ENCODE measurements at places on chromosomes 4 and X.
A peak's percentile ranks its signal among the peaks of the same experiment; 100 is the strongest.

GRCh38 chrX:41602816-41603345, 85.9 kb upstream of the GPR34 start:
- no peak for DNase-seq

- peak; percentile 19 for DNase-seq
Measured at GRCh38 chr4:26330946-26331345, 10.1 kb downstream of the RBPJ start.

- DNase-seq, result no peak
Measured at GRCh38 chr4:32429151-32429550, 1709.0 kb downstream of the PCDH7 start.

DNA sequence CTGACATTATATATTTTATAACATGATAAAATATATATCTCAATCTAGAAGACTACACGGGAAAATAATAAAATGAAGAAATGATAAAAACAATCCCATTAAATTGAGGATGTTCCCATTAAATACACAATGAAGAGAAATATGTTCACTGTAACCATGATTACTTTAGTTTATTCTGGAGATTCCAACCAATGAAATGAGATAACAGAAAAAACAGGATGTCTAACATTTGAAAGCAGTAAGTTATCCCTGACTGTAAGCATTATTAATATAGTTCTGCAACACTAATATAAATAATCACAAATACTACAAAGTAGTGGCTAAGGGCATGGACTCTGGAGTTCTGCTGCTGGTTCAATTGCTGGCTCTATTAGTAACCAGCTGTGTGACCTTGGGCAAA, 169.4 kb downstream of the RNF150 start:
- DNase-seq, result no peak

DNA sequence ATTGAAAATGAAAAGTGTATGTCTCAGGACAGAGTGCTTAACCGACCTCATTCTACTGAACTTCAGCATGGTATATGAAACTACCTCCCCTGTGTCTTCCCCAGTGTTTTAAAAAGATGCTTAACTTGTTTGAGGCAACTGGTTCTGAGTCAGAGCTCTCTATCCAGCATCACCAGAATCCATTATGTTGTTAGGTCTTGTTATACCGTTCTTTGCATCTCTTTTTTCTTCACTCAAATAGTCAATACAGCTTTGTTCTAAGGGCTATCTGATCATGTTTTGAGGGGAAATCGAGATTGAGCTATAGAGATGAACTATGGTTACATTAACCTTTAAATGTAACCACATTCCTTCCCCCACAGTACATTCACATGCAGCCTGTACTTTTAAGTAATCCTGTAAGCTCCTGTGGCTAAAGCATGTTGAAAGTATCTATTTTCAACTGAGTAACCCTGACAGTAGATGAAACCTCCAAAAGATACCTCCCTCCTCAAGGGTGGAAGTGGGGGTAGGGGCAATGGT, 514.4 kb downstream of the RPA4 start:
- no peak for DNase-seq

DNA sequence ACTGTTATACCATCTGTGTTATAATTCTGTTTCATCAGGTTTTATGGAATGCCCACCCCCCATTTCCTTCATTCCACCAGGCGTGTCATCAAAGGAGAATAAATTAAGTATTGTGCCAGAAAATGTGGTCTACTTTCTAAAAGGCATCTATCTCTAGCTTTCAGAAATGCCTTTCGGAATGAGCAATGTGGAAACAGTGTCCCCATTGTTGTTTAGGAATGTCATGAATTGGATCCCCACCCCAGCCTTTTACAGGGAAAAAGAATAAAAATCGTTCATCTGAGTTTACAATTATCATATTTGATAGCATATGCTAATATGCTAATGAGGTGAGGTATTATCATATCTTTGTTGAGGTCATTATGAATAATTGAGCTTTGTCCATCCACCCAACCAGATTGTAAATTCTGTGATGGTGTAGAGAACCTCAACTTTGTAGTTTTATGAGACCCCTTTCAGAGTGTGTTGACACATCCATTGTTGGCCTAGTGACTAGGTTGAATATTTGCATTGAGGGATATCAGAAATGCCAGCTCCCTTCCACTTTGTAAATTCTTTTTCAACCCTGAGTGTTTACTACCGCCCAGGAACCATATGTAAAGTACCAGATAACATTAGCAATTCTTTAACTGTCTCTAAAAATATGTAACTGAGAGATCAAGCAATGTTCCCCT, 56.2 kb upstream of the CCDC160 start:
- DNase-seq, result no peak

DNA sequence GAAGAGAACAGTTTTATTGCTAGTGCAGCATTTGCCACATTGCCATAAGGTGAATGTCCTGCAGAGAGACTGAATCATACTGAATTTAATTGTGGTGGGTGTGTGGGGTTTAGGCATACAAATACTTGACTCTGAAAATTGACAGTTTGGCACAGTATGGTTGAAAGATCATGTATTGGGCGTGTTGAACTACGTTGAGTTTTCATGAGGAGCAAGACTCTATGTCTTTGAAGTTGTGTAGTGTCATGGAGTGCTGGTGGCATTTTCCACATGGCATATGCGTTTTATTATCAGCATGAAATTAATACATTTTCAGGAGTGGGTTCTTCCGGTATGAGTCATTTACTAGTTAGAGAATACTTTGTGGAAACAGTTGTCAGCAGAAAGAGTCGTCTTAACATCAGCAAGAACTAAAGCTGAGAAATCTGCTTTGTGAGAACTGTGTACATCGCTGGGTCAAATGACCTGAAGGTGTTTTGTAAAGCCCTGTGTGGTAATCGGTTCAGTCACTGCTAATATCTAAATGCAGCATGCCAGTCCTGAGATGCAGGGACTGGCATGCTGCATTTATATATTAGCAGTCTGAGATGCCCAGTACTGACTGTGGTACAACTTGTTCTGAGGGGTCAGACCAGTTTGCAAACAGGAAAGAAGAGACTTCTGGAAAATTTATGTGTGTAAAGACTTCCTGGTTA, 50.3 kb downstream of the ARHGAP10 start:
- DNase-seq, result no peak

DNA sequence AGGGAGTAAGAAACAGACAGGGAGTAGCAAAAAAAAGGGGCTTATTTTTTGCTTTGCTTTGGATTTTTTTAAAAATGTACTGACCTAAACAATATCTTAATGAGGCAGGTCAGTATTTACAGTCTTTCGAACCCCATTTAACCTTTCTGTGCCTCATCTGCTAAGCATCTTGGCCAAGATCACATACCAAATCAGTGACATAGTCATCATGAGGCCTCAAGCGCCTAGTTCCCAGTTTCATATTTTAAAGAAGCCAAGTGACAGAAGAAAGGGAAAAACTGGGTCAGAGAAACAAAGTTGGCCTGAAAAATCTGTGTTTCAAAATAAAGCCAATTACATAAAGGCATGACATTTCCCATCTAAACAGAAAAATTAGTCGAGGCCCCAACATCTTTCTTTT, 94.6 kb upstream of the WDR44 start:
- no peak for DNase-seq

- DNase-seq, result no peak
Measured at GRCh38 chrX:63740382-63740781, 44.6 kb downstream of the ARHGEF9 start.

- no peak for DNase-seq
Measured at GRCh38 chr4:11814758-11815157, 386.1 kb upstream of the HS3ST1 start.

DNA sequence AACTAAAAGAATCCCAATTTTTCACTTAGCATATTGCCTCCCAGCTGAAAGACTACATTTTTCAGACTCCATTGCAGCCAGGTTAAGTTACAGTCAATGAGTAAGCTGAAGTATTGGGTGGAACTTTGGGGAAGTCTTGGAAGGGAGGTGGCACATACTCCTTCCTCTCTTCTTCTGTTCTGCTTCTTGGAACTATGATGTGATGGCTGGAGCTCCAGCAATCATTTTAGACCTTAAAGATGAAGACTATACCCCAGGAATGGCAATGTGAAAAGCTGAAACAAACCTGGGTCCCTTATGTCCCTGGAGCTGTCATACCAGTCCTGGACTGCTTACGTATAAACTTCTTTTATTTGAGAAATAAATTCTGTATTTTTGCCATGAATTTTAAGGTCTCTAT, 30.8 kb downstream of the SAT1 start:
- no peak for DNase-seq

DNA sequence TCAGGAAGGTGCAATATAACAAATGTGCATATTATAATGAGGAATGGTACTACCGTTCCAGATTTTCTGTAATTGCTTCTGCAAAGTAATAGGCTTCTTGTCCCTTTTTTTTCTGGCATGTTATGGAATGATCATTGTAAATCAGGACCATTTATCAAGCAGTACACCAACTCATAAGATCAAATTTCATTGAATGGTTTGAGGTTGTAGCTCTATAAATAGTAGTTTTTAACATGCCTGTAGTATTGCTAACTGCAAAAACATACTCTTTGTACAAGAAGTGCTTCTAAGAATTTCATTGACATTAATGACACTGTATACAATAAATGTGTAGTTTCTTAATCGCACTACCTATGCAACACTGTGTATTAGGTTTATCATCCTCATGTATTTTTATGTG, 12.6 kb downstream of the IBSP start:
- DNase-seq, result no peak

DNA sequence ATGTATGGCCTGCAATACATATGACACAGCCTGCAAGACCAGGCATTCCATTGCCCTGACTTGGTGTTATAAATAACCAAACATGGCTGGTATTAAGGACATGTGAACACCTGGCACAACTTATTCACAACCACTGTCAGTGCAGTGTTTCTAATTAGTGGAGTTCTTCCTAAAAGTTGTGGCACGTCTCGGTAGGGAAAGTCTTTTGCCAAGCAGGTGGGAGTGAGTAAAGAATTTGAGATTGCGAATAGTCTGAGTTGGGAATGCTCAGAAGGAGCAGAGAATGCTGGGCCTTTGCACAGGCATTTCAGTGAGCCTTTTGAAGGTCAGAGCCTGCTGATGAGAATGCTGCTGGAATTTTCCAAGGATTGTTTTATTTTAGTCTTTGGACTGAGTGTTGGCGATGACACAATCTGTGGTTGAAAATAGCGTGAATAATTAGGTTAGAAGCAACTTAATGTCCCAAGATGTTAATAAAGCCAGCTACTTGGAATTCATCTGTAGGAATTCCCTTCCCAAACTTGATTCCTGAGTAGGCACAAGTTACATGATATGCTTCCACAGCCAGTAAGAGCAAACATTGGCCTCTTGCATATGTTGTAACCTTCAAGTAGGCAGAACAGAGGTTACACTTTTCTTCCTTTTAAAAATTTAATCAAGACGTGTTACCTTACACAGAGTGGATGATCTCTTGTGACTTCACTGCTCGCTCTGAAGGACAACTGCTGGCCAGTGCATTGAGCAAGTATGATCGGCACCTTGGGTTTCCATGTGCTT, 83.6 kb upstream of the PGRMC2 start:
- DNase-seq, result no peak

- no peak for DNase-seq
Measured at GRCh38 chrX:40729598-40730584, 5.5 kb downstream of the MED14 start.

DNA sequence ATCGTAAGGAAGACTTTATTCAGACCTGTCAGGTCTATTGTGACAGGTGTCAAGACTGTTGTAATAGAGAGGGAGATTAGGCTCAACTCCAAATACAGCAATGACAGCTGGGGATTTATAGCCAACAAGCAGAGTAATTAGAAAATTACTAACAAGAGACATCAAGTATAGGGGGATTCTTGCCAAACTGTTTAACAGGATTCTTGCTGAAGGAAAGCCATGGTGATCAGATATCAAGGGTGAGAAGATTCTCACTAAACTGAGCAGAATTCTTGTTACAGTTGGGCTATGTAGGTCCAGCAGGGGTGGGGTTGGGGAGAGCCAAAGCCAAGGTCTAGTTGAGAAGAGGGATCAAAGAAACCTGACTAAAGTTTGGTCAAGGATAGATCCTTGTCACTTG, 461.0 kb upstream of the GALNT7 start:
- DNase-seq, result no peak

DNA sequence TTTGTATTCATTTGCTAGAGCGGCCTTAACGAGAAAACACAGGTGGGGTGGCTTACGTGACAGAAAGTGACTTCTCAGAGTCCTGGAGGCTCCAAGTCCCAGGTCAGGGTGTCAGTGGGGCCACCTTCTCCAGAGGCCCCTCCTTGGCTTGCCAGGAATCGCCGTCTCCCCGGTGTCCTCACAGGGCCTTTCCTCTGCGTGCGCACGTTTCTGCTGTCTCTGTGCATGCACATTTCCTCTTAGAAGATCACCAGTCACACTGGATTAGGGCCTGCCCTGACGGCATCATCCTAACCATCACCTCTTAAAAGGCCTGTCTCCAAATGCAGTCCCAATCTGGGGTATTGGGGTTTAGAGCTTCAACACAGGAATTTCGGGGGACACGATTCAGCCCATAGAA, 63.8 kb upstream of the HELT start:
- no peak for DNase-seq

GRCh38 chrX:78886550-78886949, 58.6 kb upstream of the P2RY10 start:
- DNase-seq, result no peak

- DNase-seq, result no peak
Measured at GRCh38 chrX:40055495-40055894, 42.3 kb downstream of the BCOR start.

GRCh38 chrX:118116713-118117550, at the start of gene KLHL13:
Gene KLHL13 (minus strand): TSS chrX:118116810. CDS start chrX:118028473, 88,337 bp downstream.
- no peak for DNase-seq

GRCh38 chr4:1505511-1506460, 99.5 kb upstream of the NKX1-1 start:
- DNase-seq, result no peak

- DNase-seq, result no peak
Measured at GRCh38 chr4:78518561-78518960, 33.0 kb upstream of the ANXA3 start.

DNA sequence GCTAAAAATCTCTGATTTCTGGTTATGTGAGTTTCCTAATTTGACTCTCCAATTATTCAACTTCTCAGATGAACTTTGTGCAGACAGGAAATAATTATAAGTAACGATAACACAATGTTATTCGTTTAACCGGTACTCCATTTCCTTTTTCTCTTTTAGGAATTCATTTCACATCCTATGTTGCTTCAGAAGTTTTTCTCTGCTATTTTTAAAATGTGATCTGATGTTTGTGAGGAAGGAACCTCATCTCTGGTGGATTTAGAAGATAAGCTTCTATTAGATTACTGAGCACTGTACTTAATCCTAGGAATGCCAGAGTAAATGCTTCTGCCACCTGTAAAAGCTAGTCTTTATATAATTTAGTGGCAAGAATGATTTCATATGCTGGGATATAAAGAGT, 116.0 kb upstream of the ETNPPL start:
- no peak for DNase-seq

DNA sequence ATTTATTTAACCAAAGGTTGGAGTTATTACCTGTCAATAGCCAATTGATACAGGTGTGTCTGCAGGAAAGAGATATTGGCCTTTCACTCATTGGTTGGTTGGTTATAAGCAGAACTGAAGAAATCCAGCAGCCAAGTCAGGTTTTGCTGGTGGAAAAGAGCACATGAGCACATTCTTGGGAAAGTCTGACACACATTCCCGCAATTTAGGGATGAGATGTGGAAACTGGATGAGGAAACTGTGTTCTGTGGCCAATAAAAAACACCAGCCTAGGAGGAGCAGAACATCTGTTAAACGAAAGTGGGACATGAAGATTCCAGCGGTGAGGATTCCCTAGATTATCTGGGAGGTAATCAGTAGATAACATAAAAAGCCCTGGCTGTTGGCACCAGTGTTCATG, 567.4 kb upstream of the CPEB2 start:
- no peak for DNase-seq

GRCh38 chr4:2141762-2142451, 82.8 kb downstream of the NAT8L start:
- DNase-seq, result no peak

GRCh38 chr4:155602351-155603140, 64.1 kb upstream of the GUCY1A1 start:
- no peak for DNase-seq
